Tibial nerve (tissue), 4 donors: ENCODE measurements at places on chromosomes 4 and X. TPM values are rescaled to one million over a fixed set of nuclear protein-coding genes. Genes with fewer than 3 reads are reported as not detected.

DNA sequence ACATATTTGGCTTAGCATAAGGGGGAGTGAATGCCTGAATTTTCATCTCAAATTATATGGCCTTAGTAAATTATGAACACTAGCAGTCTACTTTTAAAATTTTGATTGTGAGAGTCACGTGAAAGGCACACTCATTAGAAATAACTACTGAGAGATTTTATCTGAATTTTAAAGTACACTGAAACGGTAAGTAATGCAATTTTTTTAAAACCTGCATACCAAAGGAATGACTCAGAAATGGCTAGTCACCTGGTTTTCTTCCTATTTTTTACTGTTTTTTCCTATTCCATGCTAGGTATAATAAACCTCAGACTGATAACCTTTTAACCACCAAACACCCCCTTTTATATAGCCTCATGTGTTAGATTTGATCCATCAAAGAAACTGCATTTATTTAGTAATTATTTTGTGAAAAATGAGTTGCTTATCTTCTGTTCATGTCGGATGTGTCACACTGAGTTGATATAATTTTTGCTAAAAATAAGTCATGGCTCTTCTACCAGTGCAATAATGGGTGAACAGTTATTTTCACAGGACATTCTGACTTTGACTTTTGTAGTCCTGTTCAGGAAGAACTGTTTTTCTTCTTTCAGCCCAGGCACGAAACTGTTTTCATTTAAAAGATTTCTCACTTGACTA is 40.4 kb downstream of the CPEB2 start:
- DNase-seq = no peak

The RPA4 gene
- total RNA-seq = 6.9 TPM

DNA sequence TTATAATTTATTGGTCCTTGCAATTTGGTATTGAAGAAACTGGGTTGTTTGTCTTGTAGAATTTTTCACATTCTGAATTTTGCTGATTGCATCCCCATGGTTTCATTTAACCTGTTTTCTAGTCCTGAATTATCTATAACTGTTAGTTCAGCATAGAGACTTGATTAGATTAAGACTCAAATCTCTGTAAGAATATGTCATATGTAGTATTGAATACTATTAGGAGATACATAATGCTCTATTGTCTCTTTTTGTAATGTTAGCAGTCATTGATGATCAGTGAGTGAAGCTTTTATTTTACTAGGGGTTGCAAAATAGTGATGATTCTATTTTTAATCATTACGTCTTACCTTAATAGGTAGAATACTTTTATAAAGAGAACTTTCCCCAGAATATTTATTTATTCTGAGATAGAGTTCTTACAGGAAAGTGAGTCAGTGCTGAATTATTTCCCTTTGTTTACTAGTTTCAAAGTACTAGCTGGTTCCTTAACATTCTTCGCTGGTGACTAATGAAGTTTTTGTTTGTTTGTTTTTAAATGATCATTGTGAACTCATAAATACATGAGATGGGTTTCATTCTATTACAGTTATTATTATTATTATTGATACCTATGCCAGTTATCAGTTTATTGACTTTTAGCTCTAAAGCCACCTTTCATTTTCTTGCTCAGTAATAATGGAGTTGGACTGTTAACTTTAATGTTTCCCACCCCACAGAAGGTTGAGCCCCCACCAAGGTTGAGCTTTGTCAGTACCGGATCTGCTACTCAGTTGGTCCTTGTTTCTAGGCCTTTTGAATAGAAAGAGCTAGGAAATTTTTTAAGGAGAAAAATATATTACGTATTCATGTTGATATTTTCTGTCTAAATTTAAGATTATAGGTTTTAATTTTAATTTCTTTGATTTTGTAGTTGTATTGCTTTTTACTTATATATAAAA is 102.3 kb downstream of the LARP1B start:
- no peak for DNase-seq

DNA sequence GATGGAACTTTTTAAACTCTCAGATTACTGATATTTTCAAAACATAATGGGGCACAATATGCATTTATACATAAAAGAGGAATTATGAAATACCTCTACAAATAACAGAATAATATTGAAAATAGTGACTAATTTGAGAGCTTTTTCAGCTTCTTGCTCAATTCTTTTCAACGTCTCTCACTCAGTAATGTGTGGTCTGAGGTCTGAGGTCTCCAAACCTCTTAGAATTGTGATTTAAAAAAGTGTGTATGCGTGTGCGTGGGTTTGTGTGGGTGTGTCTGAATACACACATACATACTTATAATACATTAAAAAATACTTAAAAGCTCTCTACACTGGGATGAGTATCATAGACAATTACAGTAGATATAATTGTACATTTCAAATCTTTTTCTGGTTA is 7.9 kb downstream of the NDNF start:
- DNase-seq = no peak

GRCh38 chrX:50469206-50469605 is 1.4 kb downstream of the DGKK start:
- DNase-seq = no peak

- no peak for DNase-seq
These were observed 29.3 kb downstream of the CRMP1 start for GRCh38 chr4:5863461-5864113.

The ASB11 gene
- not detected for total RNA-seq

- peak; percentile 12 for DNase-seq
These were observed at the start of gene ARSJ for GRCh38 chr4:113979148-113979904. TSS of gene ARSJ (minus strand) at chr4:113979647. CDS start at chr4:113978834, 813 bp downstream.

- DNase-seq = no peak
These were observed 12.0 kb downstream of the AREG start for GRCh38 chr4:74456849-74457395.

The BST1 gene
- total RNA-seq = 13.8 TPM

The PABPC5 gene
- 4.2 TPM for total RNA-seq

The TMPRSS11E gene
- total RNA-seq = not detected

The IL2RG gene
- 4.6 TPM for total RNA-seq

DNA sequence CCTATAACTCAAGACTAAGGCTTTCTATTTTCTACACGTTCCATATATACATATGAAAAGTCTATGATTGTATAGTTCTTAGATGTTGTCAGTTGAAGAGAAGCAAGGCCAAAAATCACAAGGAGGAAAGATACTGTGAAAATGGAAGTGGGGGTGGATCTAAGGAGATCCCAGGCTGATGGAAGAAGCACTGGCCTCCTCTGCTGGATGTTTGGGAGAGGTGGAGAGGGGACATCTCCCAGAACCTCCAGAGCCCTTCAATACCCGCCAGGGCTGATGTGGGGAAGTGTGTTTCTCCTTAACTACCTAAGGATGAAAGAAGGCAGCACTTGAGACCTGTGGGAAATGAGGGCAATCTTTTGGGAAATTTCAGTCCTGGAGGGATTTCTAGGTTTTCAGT is 67.4 kb downstream of the RASGEF1B start:
- DNase-seq = no peak

DNA sequence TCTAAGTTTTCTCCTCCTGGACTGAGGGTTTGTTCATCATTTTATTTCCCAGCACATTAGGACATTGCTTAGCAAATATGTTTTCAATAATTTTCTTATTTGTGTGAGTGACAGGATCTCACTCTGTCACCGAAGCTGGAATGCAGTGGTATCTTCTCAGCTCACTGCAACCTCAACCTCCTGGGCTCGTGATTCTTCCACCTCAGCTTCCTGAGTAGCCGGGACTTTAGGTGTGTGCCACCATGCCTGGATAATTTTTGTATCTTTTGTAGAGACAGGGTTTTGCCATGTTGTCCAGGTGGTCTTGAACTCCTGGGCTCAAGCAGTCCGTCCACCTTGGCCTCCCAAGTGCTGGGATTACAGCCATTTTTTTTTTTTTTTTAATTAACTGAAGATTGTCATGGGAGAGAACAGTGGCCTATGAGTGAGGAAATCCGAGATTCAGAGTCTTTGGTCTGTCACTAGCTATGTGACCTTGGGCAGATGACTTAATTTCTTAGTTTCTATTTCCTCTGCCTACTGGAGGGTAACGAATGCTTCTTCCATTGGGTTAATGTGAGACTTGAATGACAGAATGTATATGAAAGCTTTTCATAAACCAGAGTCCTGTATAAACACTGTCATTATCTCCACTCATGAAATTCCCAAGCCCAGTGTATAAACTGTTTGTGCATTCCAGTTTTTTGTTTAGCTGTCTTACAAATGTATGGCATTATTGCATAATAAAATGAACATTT is 23.9 kb downstream of the MOB1B start:
- DNase-seq = no peak

DNA sequence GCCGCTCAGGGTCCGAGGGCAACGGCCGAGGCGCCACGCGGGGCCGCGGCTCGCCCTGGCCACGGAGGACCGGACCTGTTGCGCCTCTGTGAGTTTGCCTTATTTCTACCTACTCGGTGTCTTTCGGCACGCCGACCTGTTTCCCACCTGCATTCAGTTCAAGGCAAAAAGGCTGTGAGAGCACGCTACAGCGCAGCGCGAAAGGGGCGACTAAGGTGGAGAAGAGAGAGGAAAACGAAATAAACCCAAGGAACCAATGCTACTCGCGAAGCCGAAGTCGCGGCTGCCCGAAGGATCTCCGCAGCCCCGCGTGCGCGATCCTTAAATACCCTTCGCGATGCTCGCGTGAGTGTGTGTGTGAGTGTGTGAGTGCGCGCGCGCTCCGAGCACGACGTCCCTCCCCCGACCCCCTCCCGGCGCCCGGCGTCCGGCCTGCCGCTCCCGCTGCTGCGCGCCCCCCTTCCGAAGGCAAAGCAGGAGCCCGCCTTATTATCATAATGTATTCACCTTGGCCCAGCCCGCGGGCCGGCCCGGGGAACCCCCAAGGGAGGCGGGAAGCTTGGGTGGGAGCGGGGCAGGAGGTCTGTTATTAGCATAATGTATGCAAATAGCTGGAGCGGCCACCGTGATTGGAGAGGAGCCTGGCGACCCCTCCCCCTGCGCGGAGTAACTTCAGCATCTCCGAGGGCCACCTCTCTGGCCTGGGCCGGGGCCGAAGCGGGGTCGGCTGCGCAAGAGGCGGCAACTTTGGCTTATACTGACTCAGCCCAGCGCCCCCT is at the start of gene COL25A1:
Gene COL25A1, minus strand, starts transcription at position 298 of the 779 bp plus-strand sequence.
- DNase-seq = peak; percentile 6

The GPRASP1 gene
- total RNA-seq = 17.0 TPM

The ARHGEF38 gene
- total RNA-seq = not detected

The FRMD7 gene
- total RNA-seq = not detected

DNA sequence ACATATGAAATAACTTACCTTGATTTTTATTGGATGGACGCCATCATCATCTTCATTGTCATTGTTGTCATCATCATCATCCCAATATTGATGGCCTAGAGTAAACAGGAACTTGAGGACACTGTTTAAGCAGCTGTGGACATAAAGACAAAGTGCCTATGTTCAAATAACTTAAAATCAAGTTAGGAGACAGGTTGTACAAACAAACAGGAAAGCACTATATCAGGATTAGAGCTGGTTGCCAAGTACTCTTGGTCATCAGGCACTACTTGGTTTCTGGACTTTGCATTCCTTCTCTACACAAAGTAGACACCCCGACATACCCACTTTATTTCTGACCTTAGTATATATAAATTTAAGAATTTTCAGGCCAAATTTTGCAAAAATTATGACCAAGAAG is 608.6 kb downstream of the KLHL13 start:
- DNase-seq = no peak

GRCh38 chr4:21697583-21697982 is 251.0 kb downstream of the KCNIP4 start:
- DNase-seq = no peak

The TMEM192 gene
- total RNA-seq = 15.6 TPM

DNA sequence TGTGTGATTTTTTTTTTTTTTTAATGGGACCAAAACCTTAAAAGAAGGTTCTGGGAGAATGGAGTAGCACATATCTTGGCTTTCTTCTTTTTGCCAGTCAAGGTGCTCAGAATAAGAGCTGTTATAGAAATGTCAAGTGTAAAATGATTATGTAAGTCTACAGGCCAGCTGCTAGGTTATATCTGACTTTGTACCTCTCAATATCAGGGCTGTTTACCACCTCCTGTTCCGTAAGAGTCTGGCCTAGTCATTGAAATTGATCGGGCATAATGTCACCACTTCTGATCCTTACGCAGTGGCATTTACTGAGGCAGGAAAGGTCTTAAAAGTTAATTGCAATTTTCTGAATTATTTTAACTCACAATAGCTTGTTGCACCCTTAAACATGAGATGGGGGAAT is 41.1 kb downstream of the LIMCH1 start:
- DNase-seq = no peak

The MXRA5 gene
- total RNA-seq = 0.84 TPM

The SPCS3 gene
- 75.9 TPM for total RNA-seq

- DNase-seq = no peak
These were observed 234.1 kb downstream of the AFAP1 start for GRCh38 chr4:7705593-7705992.

GRCh38 chr4:54614149-54614548 is 43.6 kb upstream of the KIT start:
- DNase-seq = no peak

The PCDH18 gene
- 49.6 TPM for total RNA-seq

DNA sequence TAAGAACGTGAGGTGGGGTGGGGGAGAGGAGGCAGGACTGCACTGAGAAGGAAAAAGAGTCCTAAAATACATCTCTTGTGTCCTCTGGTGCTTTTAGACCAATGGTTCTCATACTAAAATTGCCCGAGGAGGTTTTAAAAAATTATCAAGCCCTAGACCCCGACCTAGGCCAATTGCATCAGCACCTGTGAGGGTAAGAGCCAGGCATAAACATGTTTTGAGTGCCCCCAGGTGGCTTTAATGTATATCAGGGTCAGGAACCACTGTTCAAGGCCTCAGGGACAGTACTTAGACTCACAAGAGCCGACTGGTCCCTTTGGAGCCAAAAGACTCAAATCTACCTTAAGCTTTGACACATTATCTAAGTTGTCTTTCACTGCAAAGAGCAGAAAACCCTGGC is 37.5 kb upstream of the TMEM150C start:
- no peak for DNase-seq

The CNGA1 gene
- total RNA-seq = 4.4 TPM

DNA sequence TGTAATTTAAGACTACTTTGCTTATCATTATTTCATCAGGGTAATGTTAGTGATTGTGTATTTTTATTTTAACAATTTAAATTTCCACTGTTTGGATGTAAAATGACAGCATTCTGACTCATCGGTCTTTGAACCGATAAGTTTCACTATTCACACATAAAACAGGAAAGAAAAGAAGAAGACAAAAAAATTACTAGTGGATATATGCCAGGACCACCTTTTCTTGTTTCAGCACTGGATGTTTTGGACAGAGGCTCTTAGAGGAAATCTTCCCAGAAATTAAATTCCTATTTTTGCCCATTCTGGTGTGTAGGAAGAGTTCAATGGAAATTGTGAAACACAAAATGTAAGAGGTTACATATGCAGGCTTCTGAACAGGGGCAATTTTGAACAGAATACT is 57.4 kb downstream of the VEGFC start:
- DNase-seq = no peak
